ENCODE measurements at places on chromosomes 2 and 18.

DNA sequence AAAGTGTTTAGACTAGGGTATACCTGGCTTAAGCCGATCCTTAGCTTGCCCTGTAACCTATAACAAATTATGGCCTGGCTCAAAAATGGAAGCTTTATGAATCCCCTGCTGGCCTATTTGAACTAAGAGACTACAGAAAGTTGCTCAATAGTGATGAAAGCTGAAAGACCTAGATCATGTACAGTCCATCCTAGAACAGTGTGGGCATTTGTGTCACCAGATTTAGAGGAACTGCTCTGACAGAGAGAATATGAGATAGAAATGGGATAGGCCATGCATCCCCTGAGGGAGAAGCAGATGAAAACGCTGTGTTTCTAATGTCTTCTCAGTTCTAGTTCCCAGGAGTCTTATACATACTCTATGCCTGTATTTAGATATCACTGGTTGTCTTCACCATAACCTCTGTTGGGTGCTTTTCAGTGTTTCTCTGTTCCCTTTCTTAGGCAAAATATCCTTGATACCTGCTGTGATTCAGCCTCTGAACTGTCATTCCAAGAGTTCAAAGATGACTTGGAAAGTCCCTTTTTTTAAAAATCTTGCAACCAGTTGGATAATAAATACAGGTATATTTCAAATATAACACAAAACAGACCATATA lies 246.9 kb upstream of the SLC39A10 start:
- DNase-seq: no peak

GRCh38 chr2:47422016-47422415 lies 19.1 kb downstream of the MSH2 start:
- no peak for DNase-seq

- DNase-seq: no peak
Measured at GRCh38 chr2:195613922-195614321, 43.1 kb upstream of the SLC39A10 start.

DNA sequence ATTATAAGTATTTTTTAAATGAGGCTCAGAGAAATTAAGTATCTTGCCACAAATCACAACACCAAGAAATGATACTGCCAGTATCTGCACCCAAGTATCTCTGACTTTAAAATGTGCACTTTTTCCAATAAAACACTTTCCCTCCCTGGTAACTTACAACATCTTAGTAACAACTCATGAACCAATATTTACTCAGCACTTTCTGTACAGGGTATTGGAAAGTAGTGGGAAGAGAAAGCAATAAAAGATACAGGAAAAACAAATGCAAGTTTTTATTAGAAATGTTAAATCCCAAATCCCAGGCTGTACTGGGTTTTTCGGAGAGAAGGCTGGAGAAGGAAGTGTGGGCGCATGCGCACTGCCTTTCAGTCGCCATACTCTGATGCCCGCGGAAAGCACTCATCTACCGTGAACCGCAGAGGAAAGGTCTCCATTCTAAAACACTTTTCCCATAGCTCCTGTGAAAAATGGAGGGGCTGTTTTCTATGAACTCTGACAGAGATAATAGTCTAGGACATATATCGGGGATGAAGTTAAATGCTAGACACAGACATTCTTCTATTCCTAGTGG lies 52.1 kb downstream of the L3MBTL4 start:
- no peak for DNase-seq

DNA sequence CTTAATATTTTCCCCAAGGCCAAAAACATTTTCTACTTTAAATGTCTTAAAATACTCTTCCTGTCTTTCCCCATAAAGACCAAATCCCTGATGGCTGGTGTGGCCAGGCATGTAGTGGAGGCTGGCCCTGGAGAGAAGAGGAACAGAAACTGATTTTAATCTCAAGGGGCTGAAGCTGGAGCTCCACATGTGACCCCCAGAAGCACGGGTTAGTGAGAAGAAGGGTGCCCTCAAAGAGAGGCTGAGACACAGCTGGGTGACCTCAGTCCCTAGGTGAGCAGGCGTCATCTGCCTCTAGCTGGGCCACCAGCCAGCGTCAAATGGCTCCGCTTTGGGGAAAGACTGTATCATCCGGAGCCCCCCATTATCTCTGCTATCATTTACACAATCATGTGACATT lies 19.3 kb upstream of the TMEM18 start:
- no peak for DNase-seq

GRCh38 chr2:11865805-11866204 lies 119.4 kb downstream of the LPIN1 start:
- DNase-seq: no peak

GRCh38 chr2:35978218-35978617 lies 377.4 kb upstream of the CRIM1 start:
- DNase-seq: no peak

GRCh38 chr2:240401308-240401707 lies 34.2 kb upstream of the GPC1 start:
- DNase-seq: no peak

- no peak for DNase-seq
Measured at GRCh38 chr2:106020032-106020431, 174.1 kb downstream of the UXS1 start.

DNA sequence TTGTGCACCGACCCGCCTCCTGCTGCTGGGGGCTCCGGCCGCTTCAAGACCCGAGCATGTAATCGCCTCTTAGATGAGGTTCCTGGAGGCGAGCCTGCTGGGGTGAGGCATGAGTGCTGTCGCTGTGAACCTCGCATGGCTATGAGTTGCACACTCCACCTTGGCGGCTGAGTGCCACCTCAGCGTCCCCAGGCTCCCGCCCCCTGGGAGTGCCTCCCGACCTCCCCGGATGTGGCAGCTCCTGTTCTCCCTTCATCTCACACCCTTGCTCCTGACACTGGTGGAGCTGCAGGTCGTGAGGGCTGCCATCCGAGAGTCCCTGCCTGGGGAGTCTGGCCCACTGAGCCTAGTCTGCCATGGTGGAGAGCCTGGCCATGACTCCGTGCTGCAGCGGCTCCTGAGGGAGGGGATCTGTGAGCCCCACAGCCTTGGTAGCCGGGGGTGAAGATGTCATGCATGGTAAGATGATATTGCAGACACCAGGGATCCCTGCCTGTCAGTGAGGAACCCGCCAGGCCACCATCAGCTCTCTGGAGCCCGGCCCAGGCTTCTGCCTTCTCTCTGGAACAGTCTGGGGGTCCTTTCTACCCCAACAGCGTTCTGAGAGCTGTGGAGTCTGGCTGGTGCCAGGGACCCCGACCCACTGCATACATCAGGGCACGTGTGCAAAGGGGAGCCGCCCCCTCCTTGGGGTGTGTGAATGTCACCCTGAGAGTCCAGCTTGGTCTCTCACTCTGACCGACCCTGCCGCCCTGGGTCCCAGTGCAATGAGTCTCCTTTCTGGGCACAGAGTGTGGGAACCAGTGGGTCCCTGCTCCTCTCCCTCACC lies 61.6 kb upstream of the HS6ST1 start:
- DNase-seq: no peak

GRCh38 chr2:86621280-86621943 lies 2.3 kb downstream of the RNF103 start:
- no peak for DNase-seq

GRCh38 chr2:20745924-20746555 lies 76.9 kb downstream of the LDAH start:
- DNase-seq: no peak

DNA sequence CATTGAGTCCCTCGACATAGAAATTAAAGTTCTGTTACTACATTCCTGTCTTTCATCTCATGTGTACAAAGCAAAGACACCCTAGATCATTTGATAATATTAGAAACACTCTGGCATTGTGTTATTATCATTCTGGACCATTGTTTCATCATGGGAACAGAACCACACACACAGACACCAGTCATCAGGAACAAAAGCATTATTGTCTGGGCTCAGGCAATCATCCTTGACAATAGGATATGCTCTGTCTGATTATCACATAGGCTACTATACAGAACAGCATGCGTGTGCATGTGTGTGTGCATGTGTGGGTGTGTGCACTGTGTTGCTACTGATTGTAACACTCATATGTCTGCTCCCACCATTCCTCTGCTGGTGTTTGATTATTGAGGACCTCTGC lies 242.5 kb downstream of the SH3BP4 start:
- DNase-seq: peak; percentile 60

DNA sequence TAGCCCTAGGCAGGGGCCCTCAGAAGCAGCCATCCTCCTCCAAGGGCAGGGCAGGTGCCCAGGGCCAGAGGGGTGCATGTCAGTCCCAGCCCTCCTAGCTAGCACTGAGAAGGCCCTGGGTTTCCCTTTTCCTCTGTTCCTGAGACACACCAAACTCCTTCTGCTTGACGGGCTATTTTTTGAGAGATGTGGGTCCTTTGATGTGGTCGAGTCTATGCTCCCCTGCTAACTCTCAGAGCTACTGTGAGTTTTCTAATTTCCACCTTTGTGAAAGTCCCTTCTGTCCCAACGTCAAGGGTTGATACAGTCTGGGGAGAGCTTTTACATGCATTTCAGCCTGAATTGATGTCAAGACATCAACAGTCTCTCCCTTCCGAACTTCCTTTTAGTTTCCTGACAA lies 51.4 kb downstream of the TRPM8 start:
- DNase-seq: no peak

DNA sequence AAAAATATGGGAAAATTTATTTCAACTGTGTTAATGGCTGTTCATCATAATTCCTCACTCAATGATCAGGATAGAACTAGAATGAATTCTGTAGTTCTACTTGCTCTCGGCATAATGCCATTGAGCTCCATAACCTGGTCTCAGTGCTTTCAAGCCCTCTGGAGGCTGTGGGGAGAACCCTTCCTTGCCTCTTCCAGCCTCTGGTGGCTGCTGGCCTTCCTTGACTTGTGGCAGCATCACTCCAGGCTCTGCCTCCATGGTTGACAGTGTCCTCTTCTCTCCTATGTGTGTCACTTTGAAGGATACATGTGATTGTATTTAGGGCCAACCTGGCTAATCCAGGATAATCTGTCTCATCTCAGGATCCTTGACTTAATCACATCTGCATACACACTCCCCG lies 26.9 kb upstream of the CABYR start:
- no peak for DNase-seq
